ENCODE measurements at places on chromosomes 1 and 21. TPM values are rescaled to one million over a fixed set of nuclear protein-coding genes. Genes with fewer than 3 reads are reported as not detected.

GRCh38 chr21:26964170-26964778 lies 2.6 kb downstream of the ADAMTS5 start:
- no peaks in the 10 kb centered on the region for H3K36me3 ChIP-seq
- peaks cover 8% of the 10 kb centered on the region for H3K4me1 ChIP-seq

- DNase-seq = no peak
- H3K4me3 ChIP-seq = no peak overlapping the region
- H3K27me3 ChIP-seq = peaks cover 13% of the 10 kb centered on the region
Observed at GRCh38 chr1:16231331-16232315, 5.4 kb downstream of the CPLANE2 start.

- no peak overlapping the region for H3K4me3 ChIP-seq
- no peaks in the 10 kb centered on the region for H3K27me3 ChIP-seq
- peaks cover 4% of the 10 kb centered on the region for H3K4me1 ChIP-seq
- H3K27ac ChIP-seq = no peak overlapping the region
Observed at GRCh38 chr1:63691701-63692425, 82.0 kb upstream of the ROR1 start.

The BSND gene
- polyA plus RNA-seq = not detected

DNA sequence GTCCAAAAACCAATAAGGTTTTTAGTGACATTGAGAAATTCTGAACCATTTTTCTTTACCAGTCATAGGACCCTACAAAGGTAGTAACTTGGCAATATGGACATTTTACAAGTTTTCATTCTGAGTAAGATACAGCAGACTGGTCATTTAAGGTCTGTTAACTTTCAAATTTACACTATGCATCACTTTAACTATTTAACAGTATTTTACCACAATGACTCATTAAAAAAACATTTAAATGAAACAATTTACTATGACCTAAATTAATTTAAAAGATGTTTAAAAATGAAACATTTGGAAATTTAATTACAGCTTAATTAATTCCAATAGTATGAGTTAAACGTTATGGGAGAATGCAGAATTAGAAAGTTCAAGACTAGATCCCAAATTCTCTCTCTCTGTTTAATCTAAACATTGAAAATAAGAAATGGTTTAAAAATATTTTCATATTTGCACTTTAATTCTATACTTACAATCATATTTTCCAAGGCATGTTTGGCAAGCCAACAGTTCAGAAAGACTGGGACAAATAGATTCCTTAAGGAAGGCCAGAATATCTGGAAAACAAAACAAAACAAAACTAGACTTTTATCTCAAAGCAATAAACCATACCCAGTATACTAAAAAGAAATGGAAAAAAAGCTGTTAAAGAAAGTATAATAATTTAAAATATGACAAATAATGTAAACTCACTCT lies 140.9 kb downstream of the KCNT2 start:
- no peak overlapping the region for H3K4me3 ChIP-seq
- DNase-seq = no peak
- H3K4me1 ChIP-seq = peaks cover 19% of the 10 kb centered on the region
- H3K36me3 ChIP-seq = no peaks in the 10 kb centered on the region
- no peak overlapping the region for H3K27ac ChIP-seq
- no peaks in the 10 kb centered on the region for H3K27me3 ChIP-seq

The P3H1 gene
- polyA plus RNA-seq = 24.4 TPM

DNA sequence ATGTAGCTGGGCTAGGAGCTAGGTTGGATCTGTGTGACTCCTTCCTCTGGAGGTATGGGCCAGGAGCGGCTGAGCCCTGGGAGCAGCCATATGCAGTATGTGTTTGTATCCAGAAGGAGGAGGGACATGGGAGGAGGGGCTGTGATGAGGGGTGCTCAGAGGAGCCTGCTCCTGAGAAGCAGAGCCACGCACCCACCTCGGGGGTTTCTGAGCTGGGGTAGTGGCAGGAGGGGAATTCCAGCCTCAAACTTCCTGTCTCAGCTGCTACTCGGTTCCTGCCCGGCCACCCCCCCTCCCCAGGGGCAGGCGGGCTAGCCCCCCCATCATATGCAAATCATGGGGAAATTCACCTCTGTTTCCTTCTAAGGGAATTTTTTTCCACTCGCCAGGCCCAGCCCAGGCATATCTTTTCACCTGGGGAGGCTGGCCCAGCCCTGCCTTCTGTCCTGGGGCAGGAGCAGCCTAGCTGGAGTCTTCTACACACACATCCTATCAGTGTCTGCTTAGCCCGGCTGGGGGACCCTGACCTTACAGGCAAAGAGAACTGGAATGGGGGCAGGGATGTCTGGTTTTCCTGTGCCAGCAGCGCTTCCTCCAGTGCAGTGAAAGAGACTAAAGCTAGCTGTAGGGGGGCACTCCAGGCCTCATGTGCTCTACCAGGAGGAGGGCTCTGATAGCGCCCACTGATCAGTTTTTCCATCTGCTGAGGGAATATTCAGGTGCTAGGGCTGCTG lies 3.0 kb downstream of the ZC3H12A start:
- peaks cover 59% of the 10 kb centered on the region for H3K36me3 ChIP-seq
- H3K4me3 ChIP-seq = peak overlapping the region; percentile 57
- peaks cover 65% of the 10 kb centered on the region for H3K4me1 ChIP-seq
- DNase-seq = peak; percentile 42
- H3K27me3 ChIP-seq = no peaks in the 10 kb centered on the region
- H3K27ac ChIP-seq = peak overlapping the region; percentile 99

DNA sequence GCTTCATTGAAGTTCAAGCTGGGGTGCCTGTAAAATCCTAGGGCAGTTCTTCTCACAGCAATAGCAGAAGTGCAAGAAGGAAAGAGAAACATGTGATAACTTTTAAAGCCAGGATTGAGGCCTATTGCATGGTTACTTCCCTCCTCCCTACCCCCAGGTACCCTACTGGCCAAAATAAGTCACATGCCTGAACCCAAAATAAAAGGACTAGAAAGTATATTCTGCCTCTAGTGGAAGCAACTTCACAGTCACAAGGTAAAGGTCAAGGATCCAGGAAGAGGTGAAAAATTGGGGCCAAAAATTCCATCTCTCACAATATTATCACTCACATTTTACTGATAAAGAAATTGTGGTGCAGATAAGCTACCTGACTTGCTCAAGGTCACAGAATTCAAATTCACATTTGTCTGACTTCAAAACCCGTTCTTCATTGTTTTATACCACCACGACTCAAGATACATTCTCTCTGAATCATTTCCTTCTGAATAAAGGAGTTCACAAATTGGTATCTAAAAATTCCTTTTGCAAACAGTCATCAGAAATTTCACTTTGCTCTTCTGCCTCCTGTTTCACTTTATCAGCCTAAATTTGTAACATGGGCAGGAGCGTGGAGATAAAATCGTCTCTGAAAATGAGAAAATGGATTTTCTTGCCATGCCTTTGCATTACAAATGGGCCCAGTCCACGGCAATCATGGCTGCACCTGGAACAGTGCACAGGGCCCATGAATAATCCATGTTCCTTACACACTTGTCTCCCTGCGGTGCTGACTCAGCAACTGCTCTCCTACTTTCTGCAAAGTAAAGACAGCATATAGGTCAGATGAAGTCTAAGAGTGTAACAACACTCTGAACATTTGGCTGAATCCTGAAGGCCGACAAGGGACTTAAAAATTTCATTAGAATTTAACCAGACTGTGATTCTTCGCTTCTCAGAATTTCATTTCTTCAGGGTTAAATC lies 485.3 kb upstream of the NFIA start:
- H3K27me3 ChIP-seq = no peaks in the 10 kb centered on the region
- H3K36me3 ChIP-seq = no peaks in the 10 kb centered on the region
- no peak for DNase-seq
- no peak overlapping the region for H3K4me3 ChIP-seq

DNA sequence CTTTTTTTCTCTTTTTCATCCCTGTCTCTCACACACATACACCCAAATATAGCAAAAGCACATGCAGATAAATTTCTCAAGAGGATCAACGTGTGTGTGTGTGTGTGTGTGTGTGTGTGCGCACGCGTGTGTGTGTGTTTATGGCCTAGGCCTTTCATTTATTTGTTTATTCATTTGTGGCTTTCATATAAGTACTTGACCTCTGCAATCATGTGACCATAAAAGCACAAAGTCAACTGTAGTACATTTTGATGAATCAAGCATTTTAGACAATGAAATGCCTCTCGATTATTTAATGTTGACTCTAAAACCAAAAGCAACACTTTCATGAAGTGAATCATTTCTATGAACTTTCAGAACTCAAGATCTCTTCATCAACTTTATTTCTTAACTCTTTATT lies 194.1 kb upstream of the ADGRL2 start:
- no peak overlapping the region for H3K27ac ChIP-seq
- H3K4me3 ChIP-seq = no peak overlapping the region
- H3K27me3 ChIP-seq = no peaks in the 10 kb centered on the region
- H3K36me3 ChIP-seq = no peaks in the 10 kb centered on the region

The GPR157 gene
- 6.5 TPM for polyA plus RNA-seq

- no peak overlapping the region for H3K4me3 ChIP-seq
- H3K36me3 ChIP-seq = no peaks in the 10 kb centered on the region
- peaks cover 32% of the 10 kb centered on the region for H3K4me1 ChIP-seq
- H3K27me3 ChIP-seq = no peaks in the 10 kb centered on the region
Observed at GRCh38 chr1:229951856-229952534, 115.0 kb upstream of the GALNT2 start.

The RCC1 gene
- 38.6 TPM for polyA plus RNA-seq

GRCh38 chr1:108089477-108089876 lies 110.7 kb downstream of the SLC25A24 start:
- H3K4me3 ChIP-seq = no peak overlapping the region
- no peaks in the 10 kb centered on the region for H3K36me3 ChIP-seq
- no peak for DNase-seq
- no peaks in the 10 kb centered on the region for H3K27me3 ChIP-seq
- H3K4me1 ChIP-seq = no peaks in the 10 kb centered on the region

DNA sequence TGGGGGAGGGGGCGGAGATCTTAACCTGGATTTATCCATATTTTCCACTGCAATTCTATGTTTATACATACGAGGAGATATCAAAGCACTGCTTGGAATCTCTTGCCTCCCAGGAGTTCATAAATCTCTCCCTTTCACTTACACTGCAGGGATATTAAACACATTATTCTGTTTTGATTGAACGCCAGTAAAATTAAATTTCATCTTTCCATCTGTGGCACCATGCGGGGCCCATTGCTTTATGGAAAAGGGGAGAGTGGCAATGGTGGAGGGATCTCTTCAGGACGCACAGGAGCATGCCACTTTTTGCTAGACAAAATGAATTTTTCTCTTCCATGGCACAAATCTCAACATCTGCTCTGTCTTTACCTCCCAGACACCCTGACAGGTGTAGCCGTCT lies 648.0 kb upstream of the PLXNA2 start:
- H3K4me1 ChIP-seq = no peaks in the 10 kb centered on the region
- no peak for DNase-seq
- H3K4me3 ChIP-seq = no peak overlapping the region
- no peaks in the 10 kb centered on the region for H3K36me3 ChIP-seq

- H3K27me3 ChIP-seq = no peaks in the 10 kb centered on the region
- no peak for DNase-seq
- no peak overlapping the region for H3K27ac ChIP-seq
- no peaks in the 10 kb centered on the region for H3K4me1 ChIP-seq
- no peaks in the 10 kb centered on the region for H3K36me3 ChIP-seq
Observed at GRCh38 chr1:100597061-100597741, 59.3 kb downstream of the GPR88 start.

GRCh38 chr1:91537281-91537986 lies 36.8 kb downstream of the CDC7 start:
- H3K4me3 ChIP-seq = no peak overlapping the region
- no peak overlapping the region for H3K27ac ChIP-seq
- H3K4me1 ChIP-seq = no peaks in the 10 kb centered on the region
- H3K36me3 ChIP-seq = no peaks in the 10 kb centered on the region
- no peak for DNase-seq

DNA sequence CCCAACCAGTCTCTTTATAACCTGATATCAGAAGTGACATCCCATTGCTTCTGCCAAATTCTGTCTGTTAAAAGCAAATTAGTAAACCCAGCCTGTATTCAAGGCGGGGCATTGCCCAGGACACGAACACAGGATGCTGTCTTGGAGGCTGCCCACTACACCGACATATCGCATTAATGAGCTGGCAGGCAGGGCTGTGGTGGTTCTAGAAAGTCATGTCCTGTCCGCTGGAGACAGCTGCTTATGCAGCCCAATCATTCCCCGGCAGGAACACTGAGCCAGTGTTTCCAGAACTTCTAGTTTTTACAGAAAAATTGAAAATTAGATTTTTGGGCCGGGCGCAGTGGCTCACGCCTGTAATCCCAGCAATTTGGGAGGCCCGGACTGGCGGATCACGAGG lies 19.3 kb downstream of the C1orf167 start:
- no peaks in the 10 kb centered on the region for H3K27me3 ChIP-seq
- H3K27ac ChIP-seq = no peak overlapping the region
- no peaks in the 10 kb centered on the region for H3K36me3 ChIP-seq
- DNase-seq = no peak

The CGN gene
- 2.0 TPM for polyA plus RNA-seq

The S1PR1 gene
- polyA plus RNA-seq = 2.0 TPM

DNA sequence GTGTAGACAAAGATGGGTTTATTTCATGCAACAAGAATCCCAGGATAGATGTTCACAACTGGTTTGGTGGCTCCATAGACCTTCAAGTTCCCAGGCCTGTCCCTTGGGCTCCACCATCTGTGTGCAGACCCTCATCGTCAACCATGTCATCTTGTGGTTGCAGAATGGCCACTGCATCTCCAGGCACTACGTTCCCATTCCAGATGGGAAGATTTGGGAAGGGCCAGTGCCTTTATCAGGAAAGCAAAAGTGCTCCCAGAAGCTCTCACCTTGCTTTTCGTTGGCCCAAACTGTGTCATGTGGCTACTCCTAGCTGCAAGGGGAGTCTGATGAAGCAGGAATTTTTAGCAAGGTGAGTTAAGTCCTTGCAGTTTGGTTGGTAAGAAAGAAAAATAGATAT lies 12.8 kb downstream of the TMCC2 start:
- no peak overlapping the region for H3K27ac ChIP-seq
- H3K4me3 ChIP-seq = no peak overlapping the region
- no peaks in the 10 kb centered on the region for H3K4me1 ChIP-seq
- no peak for DNase-seq

- no peaks in the 10 kb centered on the region for H3K36me3 ChIP-seq
- DNase-seq = no peak
- H3K27ac ChIP-seq = no peak overlapping the region
- no peak overlapping the region for H3K4me3 ChIP-seq
Observed at GRCh38 chr1:227994632-227995300, 12.0 kb upstream of the WNT3A start.

The SLC25A34 gene
- polyA plus RNA-seq = 0.28 TPM
